ENCODE measurements at places on chromosomes 6 and 20. TPM values are rescaled to one million over a fixed set of nuclear protein-coding genes. Genes with fewer than 3 reads are reported as not detected.

GRCh38 chr6:30814146-30815040, 69.9 kb upstream of the DDR1 start:
- H3K27me3 ChIP-seq: no peaks in the 10 kb centered on the region
- no peaks in the 10 kb centered on the region for H3K36me3 ChIP-seq

- no peak overlapping the region for H3K27ac ChIP-seq
- H3K36me3 ChIP-seq: no peaks in the 10 kb centered on the region
- H3K27me3 ChIP-seq: no peaks in the 10 kb centered on the region
- DNase-seq: no peak
These were observed 315.4 kb downstream of the HAO1 start for GRCh38 chr20:7624886-7625285.

GRCh38 chr20:44850272-44850671, 35.2 kb upstream of the YWHAB start:
- H3K4me3 ChIP-seq: no peak overlapping the region
- no peaks in the 10 kb centered on the region for H3K4me1 ChIP-seq
- no peak for DNase-seq
- H3K27me3 ChIP-seq: peaks cover 15% of the 10 kb centered on the region

DNA sequence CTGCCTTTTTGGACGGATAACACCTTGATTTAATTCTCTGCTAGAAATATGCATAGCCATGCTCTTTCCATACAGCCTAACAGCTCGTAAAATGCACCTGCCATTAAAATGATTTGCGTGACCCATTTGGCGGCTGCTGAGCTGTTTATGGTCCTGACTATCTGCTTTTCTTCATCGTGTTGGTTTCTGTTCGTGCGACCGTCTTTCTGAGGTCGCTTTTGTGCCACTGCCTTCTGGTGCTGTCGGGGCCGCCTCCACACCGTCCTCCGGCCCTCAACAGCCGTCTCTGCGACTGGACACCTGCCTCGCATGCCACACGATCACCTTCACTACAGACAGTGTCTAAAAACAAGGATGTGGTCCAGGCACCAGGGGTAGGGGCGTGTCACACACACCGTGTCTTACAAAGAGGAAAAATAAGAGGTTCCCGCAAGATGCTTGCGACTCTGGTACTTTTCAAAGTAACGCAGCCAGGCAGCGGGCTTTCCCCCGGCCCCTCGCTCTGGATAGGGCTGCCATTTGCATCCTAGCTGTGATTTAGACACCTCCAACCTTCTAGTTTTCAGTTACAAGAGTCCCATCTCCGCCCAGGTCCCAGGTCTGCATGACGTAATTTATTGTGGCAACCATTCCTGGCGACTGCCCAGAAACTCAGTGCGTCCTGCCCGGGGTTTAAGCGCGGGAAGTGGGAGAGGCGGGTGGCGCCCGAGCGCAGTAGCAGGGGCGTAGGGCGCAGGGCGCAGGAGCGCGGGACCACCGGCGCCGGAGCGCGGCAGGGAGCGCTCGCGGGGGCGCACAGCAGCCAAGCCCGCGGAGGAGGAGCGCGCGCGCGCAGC, at the start of gene STMND1:
TSS of gene STMND1 (plus strand) at position 629 of the 836 bp plus-strand sequence. CDS start 208 bp downstream, outside the sequence.
- peaks cover 6% of the 10 kb centered on the region for H3K4me1 ChIP-seq
- no peaks in the 10 kb centered on the region for H3K36me3 ChIP-seq
- peaks cover 59% of the 10 kb centered on the region for H3K27me3 ChIP-seq
- DNase-seq: no peak

GRCh38 chr6:29726001-29726400, 2.8 kb downstream of the HLA-F start:
- no peak for DNase-seq
- no peak overlapping the region for H3K27ac ChIP-seq
- no peaks in the 10 kb centered on the region for H3K36me3 ChIP-seq
- H3K27me3 ChIP-seq: no peaks in the 10 kb centered on the region
- H3K4me3 ChIP-seq: no peak overlapping the region

GRCh38 chr6:138540468-138540867, 41.2 kb upstream of the NHSL1 start:
- peak; percentile 79 for DNase-seq
- H3K36me3 ChIP-seq: no peaks in the 10 kb centered on the region
- peaks cover 60% of the 10 kb centered on the region for H3K4me1 ChIP-seq
- H3K27ac ChIP-seq: peak overlapping the region; percentile 90
- H3K4me3 ChIP-seq: no peak overlapping the region

DNA sequence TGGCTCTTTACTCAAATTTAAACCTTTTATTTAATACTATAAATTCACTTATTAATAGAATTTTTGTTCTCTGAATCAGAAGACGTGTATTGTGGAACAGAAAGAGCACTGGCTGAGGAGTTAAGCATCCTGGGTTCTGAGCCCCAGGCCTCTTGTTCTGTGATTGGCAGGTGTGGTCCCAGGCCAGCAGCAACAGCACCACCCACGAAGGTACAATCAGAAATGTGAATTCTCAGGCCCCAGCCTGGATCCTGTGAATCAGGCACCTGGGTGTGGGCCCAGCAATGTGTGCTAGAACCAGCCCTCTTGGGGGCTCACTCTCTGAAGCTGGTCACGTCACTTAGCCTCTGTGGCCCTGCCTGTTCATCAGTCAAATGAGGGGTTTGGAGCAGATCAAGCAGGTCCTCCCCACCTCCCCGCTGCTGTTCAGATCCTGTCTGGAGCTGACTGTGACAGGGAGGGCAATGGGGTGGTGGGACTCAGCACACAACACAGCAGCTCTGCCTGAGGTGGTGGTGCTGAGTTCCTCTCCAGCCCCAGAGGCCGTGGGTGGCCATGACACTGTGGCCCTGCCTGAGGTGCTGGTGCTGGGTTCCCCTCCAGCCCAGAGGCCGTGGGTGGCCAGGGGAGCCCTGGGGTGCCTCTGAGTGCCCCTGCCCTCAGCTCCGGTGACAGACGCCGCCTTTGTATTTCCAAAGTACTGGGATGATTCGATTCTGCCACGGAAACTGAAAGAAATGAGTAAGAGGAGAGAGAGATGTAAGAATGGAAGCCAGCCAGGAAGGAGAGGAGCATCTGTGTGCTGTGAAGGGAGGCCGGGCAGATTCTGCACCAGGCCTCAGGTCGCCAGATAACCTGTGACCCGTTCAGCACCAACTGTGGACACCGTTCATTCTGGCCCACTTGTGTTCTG, 41.6 kb upstream of the FRMD1 start:
- peak; percentile 50 for DNase-seq
- no peaks in the 10 kb centered on the region for H3K36me3 ChIP-seq
- no peaks in the 10 kb centered on the region for H3K27me3 ChIP-seq
- no peak overlapping the region for H3K27ac ChIP-seq
- no peak overlapping the region for H3K4me3 ChIP-seq

GRCh38 chr6:122495612-122496011, 24.0 kb upstream of the SERINC1 start:
- no peaks in the 10 kb centered on the region for H3K4me1 ChIP-seq
- no peaks in the 10 kb centered on the region for H3K36me3 ChIP-seq
- no peak for DNase-seq

- H3K36me3 ChIP-seq: no peaks in the 10 kb centered on the region
- no peaks in the 10 kb centered on the region for H3K27me3 ChIP-seq
- peaks cover 10% of the 10 kb centered on the region for H3K4me1 ChIP-seq
- no peak overlapping the region for H3K4me3 ChIP-seq
These were observed 79.0 kb downstream of the NFATC2 start for GRCh38 chr20:51463560-51463959.

DNA sequence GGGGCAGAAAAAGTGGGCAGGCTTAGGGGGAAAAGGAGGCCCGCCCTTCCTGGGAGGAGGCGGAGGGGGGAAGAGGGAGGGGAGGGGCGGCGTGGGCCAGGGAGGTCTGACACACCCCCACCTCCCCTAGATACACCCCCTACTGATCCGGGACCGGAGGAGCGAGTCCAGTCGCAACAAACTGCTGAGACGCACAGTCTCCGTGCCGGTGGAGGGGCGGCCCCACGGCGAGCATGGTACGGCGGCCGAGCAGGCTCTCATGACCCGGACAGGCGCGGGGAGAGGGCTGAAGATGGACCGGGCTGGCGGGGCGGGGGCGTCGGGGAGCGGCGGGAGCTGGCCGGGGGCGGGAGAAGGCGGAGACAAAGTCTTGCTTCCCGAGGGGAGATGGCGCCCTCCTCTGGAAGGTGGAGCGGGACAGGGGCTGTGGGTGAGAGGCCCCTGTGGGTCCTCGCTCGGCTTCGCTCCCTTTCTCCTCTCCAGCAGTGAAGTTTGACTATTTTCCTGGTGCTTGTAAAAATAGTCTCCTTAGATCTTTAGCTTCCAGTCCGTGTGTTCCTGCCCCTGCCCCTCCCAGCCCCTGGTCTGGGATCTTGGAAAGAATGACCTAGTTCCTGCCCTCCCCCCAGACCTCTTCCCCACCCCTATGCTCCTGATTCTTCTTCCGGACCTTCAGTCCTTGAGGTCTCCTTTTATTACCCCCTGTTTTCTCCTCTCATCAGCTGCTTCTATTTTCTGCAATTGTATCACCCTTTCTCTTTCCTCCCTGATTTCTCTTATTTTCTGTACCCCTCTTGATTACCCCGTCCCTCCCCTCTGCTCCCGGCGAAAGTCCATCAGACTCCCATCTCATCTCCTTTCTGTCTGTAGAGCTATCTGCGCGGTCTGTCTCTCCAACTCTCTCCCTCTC, 6.1 kb downstream of the SYNGAP1 start:
- H3K4me1 ChIP-seq: peaks cover 41% of the 10 kb centered on the region
- peak overlapping the region; percentile 76 for H3K27ac ChIP-seq
- peaks cover 6% of the 10 kb centered on the region for H3K36me3 ChIP-seq
- H3K27me3 ChIP-seq: no peaks in the 10 kb centered on the region

GRCh38 chr6:159756508-159756907, 5.3 kb upstream of the ACAT2 start:
- peaks cover 27% of the 10 kb centered on the region for H3K4me1 ChIP-seq
- DNase-seq: no peak

DNA sequence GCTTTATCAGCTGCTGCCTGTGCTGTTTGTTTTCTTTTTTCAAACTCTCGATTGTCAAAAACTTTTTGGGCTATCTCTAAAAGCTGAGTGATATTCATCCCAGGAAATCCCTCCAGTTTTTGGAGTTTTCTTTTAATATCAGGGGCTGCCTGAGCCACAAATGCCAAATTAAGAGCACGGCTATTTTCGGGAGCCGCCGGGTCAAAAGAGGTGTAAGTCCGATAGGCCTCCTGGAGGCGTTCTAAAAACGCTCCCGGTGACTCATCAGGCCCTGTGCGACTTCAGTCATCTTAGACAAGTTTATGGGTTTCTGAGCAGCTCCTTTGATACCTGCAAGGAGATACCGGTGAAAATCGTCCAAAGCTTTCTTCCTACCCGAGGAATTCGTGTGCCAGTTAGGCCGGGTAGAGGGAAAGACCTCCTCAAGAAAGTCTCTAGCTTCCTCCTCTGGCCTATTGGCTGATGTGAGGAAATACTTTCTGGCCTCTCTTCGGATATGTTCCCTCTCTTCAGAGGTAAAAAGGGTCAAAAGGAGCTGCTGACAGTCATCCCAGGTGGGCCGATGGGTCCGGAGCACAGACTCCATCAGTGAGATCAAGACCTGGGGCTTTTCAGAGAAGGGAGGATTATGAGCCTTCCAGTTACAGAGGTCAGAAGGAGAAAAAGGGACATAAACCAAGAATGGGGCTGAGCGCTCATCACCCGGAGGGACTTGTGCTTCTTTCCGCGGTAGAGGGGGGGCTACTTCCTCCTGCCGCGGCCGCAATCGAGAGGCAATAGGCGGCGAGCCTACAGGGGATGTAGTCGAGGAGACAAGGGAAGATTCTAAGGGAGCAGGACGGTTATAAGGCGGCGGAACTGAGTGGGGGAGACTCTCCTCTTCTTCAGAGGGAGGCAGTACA, 151.1 kb downstream of the TRIM27 start:
- H3K27ac ChIP-seq: no peak overlapping the region
- H3K27me3 ChIP-seq: peaks cover 90% of the 10 kb centered on the region
- H3K4me3 ChIP-seq: no peak overlapping the region
- H3K36me3 ChIP-seq: no peaks in the 10 kb centered on the region
- no peaks in the 10 kb centered on the region for H3K4me1 ChIP-seq
- DNase-seq: no peak

DNA sequence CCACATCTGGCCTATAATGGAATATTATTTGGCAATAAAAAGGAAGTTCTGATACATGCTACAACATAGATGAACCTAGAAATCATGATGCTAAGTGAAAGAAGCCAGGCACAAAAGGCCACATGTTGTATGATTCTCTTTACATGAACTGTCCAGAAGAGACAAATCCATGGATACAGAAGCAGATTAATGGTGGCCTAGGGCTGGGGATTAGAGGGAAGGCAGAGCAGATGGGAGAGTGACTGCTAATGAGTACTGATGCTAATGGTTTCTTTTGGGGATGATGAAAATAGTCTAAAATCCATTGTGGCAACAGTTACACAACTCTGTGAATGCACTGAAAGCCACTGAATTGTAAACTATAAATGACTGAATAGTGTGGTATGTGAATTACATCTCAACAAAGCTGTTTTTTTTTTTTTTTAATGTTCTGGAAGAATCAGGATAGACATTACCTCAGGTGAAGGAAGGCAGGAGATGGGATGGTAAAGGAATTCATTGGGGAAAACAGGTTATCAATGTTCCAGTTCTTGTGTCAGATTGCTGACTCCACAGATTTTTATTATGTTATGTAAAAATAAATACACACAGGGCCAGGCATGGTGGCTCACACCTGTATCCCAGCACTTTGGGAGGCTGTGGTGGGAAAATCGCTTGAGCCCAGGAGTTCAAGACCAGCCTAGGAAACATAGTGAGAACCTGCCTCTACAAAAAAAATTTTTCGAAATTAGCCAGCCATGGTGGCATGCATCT, 8.9 kb upstream of the SOX12 start:
- no peaks in the 10 kb centered on the region for H3K27me3 ChIP-seq
- H3K4me1 ChIP-seq: peaks cover 6% of the 10 kb centered on the region
- no peak overlapping the region for H3K4me3 ChIP-seq
- H3K36me3 ChIP-seq: no peaks in the 10 kb centered on the region
- H3K27ac ChIP-seq: no peak overlapping the region

TCP11 gene
- total RNA-seq: 0.72 TPM

CDSN gene
- not detected for total RNA-seq

PCED1A gene
- 24.2 TPM for total RNA-seq

CCN2 gene
- total RNA-seq: 272 TPM

CDH26 gene
- under 0.01 TPM for total RNA-seq

HEY2 gene
- 2.2 TPM for total RNA-seq
